ENCODE measurements at places on chromosomes 3 and 15.

- DNase-seq = no peak
These were observed 97.6 kb upstream of the VGLL3 start for GRCh38 chr3:87088430-87088992.

- no peak for DNase-seq
These were observed 12.4 kb downstream of the PCYT1A start for GRCh38 chr3:196275126-196275525.

- DNase-seq = peak; percentile 3
These were observed 223.7 kb upstream of the NANOGP8 start for GRCh38 chr15:35308802-35309201.

DNA sequence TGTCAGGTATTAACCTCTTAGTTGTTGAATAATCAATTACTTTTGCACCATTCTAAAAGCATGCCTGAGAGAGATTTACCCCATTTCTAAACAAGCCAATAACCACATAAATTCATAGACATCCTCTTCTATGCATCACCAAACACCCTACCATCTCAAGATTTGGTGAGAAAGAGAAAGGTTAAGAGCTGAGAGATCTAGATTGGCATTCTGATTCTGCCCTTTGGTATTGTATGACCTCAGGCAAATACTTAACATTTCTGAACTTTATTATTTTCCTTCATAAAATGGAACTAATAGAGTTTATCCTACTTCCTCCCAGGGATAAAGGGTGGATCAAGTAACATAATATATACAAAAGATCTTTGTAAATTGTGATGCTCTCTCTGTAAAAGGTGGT is 146.5 kb upstream of the MME start:
- no peak for DNase-seq

DNA sequence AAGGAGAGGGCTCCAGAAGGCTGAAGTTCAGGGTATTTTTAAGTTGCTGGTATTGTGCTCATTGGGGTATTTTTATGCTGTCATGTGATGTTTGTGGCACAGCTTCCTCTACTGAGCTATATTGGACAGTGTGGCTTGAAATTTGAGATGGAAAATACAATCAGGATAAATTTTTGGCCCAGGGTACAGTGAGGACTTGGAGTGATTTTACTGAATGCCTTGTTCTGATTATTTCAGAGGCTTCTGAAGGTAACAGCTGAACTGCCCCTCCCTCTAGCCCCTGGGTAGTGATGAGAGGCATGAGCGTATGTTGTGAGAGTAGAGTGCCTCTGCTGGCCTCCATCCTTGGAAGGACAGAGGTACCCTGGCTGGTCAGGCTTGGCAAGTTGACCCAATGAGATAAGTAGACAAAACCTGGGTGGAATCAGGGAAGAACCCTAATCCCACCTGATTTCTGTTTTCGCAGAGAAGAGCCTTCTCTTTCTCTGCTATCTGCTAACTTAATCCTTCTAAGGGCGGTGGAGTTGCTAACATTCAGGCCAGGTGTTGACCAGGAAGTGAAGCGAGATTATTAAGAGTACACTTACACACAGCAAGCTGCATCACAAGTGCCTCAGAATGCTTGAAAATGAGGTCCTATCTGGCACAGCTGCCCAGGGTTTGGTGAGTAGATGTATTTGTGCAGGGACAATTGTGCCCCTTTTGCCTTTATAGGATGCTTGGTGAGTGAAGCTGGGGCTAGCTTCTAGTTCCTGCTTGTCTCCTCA is 98.1 kb upstream of the CLSTN2 start:
- no peak for DNase-seq
